Esophagus muscularis mucosa (tissue), 4 donors: ENCODE measurements at places on chromosomes 11 and 22. TPM values are rescaled to one million over a fixed set of nuclear protein-coding genes. Genes with fewer than 3 reads are reported as not detected.

PKDREJ gene
- total RNA-seq, result under 0.01 TPM

DNA sequence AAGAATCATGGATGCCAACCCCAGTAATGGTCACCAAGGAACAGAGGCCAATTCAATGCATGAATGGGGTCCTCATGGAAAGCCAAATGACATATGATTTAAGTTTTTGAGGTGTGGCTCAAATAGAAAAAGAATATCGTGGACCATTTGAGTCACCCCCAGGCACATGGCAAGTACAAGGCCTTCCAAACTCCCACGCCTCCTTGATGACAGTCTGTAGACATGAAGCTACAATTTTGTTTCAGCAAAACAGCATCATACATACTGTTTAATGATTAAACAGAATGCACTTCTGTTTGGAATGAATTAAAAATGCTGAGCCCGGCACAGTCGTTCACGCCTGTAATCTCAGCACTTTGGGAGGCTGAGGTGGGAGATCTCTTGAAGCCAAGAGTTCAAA lies 7.4 kb downstream of the FADD start:
- no peak for DNase-seq

GRCh38 chr11:83613767-83614121 lies 327.6 kb upstream of the CCDC90B start:
- DNase-seq, result no peak

DNA sequence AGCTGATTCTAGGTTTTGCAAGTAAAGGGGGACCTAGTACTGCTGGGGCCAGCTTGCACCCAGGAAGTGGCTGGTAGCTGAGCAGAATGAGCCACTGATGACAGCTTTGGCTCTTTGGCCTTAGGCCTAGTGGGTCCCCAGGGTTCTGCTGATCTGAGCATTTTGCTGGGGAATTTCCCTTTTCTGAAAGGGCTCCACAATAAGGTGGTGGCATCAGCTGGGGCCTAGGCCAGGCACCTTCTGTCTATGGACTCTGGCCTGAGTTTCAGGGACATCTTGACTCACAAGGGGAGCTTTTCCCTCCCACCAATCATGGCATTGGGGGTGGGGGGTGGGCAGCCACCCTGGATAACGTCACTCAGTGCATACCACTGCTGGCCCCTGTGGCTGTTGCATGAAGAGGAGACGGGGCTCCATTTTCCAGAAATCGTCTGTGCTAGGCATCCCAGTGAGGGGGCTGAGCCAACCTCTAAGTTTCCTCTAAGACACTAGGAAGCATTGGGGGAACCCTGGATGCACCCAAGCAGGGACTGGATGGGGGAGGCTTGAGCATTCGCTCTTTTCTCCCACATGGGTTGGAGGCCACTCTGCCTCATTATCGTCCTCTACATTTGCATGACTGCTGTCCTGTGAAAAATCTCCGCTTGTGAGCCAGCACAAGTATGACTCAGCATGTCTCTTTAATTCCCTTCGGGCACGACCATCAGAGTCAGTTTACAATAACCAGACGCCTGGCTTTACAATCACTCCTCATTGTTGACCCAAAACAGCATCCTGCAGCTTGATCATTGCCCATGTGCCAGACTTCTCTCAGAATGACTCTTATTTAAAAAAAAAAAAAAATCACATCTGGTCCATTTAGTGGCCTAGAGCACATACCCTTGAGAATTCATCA lies 145.0 kb upstream of the THY1 start:
- no peak for DNase-seq

DNA sequence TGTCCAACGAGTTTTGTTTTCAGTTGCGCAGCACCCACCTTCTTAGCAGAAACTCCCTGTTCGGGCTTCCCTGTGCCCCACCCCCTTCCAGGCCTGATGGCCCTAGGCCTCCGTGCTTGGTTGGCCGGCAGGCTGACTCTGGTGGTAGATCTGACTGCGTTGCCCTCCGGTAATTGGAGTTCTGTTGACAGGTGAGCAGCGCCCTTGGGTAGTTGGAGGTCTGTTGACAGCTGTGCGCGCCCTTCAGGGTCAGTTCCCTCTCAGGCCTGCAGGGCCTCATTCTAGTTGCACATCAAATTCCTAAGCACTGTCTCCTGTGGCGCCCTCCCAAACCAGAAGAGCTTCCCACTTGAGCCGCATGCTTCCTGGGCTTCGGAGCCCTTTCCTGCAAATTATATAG lies 776 bp downstream of the DGCR6 start:
- DNase-seq, result no peak

DNA sequence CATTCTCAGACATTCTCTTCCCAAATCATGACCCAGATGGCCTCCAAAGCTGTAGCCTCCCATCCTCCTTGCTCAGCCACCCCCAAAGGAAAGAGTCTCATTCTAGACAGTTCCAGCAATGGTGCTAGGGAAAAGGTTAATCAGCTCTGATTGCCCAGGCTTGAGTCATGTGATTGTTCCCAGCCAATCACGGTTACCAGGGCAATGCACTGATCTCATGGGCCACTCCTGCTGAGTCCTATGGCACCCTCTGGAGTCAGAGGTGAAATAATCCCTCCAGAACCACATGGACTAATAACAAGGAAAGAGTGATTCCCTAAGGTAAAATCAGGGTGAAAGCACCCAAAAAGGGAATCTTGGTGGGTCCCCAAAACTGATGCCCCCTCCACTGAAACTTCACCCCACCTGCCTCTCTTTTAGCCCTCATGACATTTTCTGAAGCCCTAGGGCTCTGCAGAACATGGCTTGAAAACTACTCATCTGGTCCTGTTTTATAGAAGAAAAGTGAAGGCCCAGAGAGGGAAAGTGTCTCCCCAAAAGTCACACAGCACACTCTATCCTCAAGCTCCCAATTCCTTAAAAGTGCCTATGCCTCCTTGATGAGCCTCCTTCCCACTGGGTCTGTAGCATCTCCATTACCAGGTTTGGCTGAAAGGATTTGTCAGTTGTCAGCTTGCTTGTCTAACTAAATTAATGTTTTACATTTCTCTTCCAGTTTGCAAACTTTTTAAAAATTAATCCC lies 203.7 kb downstream of the MN1 start:
- DNase-seq, result no peak

DNA sequence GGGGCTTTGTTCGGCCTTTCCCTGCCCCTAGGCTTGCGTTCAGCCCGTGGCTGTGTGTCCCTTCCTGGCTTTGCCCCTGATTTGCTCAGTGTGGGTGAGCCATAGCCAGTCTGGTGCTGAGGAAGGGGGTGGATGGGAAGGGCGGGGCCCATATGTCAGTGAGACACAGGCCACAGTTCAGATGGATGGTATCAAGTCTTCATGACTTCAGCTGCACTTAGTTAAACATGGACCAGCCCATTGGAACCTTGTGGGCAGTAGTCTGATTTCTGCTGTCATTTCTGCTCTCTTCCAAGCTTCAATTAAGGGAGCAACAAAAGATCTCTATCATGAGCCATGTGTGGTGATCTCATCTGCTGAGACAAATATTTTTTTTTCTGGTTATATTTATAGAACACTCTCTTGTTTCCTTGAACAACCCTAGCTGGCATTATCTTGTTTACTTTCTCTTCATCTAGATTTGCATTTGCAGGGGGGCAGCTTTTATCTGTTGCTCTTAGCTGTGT lies 21.6 kb upstream of the PEX26 start:
- DNase-seq, result no peak
